CD4-positive, CD25-positive, alpha-beta regulatory T cell (primary cell): ENCODE measurements at places on chromosomes 7 and 10. TPM values are rescaled to one million over a fixed set of nuclear protein-coding genes. Genes with fewer than 3 reads are reported as not detected.

DNA sequence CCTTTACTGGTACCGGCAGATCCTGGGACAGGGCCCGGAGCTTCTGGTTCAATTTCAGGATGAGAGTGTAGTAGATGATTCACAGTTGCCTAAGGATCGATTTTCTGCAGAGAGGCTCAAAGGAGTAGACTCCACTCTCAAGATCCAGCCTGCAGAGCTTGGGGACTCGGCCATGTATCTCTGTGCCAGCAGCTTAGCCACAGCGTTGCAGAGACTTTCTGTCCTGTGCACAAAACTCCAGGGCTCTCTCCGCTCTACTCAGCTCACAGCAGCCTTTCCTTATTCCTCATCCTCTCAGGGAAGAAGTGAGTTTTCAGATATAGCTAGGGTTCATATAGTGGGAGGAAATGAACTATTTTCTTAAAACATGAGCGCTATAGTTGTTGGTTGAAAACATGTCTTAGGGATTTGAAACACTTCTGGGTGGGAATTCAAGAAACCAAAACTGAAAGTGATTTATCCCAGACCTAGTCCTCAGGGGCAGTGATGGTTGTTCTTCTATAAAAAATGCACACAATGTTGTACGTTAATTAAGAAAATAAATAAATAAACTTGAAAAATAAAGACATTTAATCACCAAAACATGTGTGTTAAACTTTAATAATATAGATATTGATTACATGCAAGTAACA is 150.2 kb upstream of the PRSS58 start:
- peaks cover 2% of the 10 kb centered on the region for H3K27me3 ChIP-seq
- peaks cover 4% of the 10 kb centered on the region for H3K4me1 ChIP-seq
- no peaks in the 10 kb centered on the region for H3K36me3 ChIP-seq
- no peak overlapping the region for H3K27ac ChIP-seq
- DNase-seq: no peak
- no peak overlapping the region for H3K4me3 ChIP-seq

DNA sequence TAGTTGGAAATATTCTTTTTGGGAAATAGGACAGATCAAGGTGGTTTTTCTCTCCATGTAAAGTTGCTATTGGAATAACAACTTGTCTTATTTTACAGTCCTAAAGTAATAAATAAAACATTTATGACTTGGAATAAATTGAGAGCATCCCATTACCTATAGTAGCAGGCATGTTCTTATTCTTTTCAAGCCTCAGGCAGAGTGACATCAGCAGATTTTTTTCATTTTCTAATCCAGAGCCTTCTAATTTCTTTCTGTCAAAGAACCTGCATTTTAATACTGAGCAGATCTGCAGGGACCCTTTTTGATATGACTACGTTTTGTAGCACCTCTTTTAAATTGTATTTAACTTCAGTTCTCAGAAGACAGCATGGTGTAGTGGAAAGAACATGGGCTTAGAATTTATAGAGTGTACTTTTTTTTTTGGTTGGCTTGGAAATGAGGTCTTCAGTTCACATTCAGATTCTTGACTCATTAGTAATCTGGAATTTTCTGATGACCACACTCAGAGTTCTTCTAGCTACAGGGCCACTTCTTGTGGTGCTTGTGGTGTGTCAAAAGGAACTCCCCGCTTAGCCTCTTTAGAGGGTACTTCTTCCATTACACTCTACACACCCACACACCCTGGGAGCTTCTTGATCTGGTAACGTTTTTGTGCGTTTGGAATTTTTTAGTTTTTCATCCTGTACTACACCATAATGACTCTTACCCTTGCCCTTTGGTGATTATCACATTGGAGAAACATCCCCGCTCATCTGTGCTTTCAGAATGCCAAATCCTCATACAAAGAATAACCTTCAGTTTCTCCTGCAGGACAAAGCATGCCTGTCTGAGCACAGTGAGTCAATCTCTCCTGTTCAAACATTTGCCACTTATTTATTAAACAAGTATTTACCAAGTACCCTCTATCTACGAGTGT is 34.6 kb downstream of the AGK start:
- no peaks in the 10 kb centered on the region for H3K36me3 ChIP-seq
- DNase-seq: no peak
- no peaks in the 10 kb centered on the region for H3K27me3 ChIP-seq
- H3K4me3 ChIP-seq: no peak overlapping the region
- no peaks in the 10 kb centered on the region for H3K4me1 ChIP-seq

DNA sequence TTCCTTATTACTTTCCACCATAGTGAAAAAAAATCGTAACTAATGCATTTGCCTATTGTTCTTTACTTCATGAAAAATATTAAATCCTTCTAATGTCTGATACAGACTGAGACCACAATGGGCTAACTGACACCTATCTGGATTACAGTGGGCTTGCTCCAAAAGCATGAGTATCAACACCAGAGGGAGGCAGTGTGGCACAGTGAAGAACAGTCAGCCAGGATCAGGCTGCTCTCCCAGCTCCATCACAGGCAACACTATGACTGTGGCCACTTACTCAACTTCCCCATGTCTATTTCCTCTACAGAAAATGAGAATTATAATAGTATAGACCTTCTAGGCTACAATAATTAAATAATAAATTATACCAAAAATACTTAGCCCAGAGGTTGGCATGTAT is 97.2 kb downstream of the SLC25A13 start:
- peaks cover 3% of the 10 kb centered on the region for H3K36me3 ChIP-seq
- no peak for DNase-seq
- H3K27ac ChIP-seq: no peak overlapping the region
- no peaks in the 10 kb centered on the region for H3K27me3 ChIP-seq

EIF3B gene
- total RNA-seq: 150 TPM
